Uterine smooth muscle cell (primary cell): ENCODE measurements at places on chromosomes 5 and 9. TPM values are rescaled to one million over a fixed set of nuclear protein-coding genes. Genes with fewer than 3 reads are reported as not detected.

BHMT2 gene
- total RNA-seq: 4.5 and 6.8 TPM in 2 replicates

NRG2 gene
- 0.37 and 0.77 TPM in 2 replicates for total RNA-seq

ACOT12 gene
- 0.37 and 0.89 TPM in 2 replicates for total RNA-seq

MLANA gene
- not detected in 2 replicates for total RNA-seq

MSANTD3 gene
- 83.2 and 99.1 TPM in 2 replicates for total RNA-seq

UBQLN1 gene
- total RNA-seq: 152 and 159 TPM in 2 replicates
